ENCODE measurements at places on chromosomes 12 and 14.

GRCh38 chr12:44696542-44696941, 179.6 kb downstream of the NELL2 start:
- DNase-seq: no peak

- DNase-seq: no peak
Observed at GRCh38 chr12:70691018-70691672, 53.9 kb upstream of the PTPRB start.

DNA sequence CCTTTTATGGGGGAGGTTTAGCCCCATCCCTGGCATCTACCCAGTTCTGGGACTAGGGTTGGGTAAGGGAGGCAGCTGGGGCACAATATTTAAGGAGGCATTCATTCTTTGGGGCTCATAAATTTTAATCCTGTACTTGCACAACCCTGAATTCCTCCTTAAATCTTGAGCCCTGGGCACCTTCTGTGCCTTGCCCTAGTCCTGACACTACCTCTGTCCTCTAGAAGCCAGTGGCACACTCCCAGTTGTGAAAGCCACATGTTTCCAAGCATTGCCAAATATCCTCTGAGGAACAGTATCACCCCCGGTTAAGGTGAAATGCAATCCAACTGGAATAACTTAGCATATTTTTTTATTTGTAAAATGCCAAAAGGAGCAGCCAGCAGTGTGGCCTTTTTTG, 36.6 kb downstream of the SLC16A7 start:
- DNase-seq: no peak

DNA sequence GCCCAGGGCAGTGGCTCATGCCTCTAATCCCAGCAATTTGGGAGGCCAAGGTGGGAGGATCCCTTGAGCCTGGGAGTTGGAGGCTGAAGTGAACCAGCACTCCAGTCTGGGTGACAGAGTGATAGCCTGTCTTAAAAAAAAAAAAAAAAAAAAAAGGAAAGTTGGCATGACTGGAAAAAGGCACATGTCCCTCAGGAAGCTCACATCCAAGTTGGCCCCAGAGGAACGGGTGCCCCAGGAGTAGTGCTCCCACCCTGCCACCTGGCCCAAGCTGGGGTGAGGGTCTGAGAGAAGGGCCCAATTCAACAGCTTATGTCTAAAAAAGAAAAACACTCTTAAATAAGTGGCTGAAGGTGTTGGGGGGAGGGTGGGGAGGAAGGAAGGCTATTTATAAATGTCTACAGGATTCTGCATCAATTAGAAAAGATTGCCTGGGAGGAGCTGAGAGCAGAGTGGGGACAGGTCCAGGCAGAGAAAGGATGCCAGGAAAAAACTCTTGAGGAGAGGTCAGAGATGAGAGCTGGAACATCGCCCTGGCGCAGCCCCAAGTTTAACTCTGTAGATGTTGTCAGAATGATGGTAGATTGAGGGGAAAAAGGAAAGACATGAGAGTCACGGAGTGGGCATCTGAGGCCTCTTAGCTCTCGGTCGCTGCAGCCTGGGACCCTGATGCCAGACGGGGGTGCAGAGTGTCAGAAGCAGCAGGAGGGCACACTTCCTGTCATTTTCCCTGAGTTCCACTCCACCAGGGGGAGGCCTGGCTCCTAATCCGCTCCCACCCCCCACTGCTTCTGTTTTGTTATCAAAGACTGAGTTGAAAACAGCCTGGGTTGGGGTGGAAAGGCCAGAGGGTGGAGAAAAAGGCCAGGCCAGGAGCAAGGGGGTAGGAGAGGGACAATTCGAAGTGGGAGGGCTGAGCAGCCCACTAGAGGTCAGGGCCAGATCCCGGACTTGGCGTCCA, 7.3 kb downstream of the SPRYD3 start:
- no peak for DNase-seq

DNA sequence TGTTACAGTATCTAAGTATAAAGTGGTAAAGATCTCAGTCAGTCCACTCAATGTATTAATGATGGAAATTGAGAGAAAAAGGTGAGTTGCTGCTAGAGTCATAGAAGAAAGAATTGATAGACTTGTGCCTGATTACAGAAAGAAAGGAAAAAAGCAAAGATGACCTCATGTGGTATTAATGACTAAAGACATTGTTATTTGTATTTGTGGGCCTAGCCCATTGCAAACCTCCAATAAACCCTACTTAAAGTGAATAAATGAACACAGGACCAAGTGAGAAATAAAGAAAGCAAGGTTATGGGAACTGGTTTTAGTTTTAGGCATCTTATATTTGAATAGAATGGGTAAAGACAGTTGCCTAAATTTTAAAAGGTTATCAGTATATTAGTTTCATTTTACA, 105.5 kb downstream of the SYT1 start:
- DNase-seq: no peak

GRCh38 chr14:76767681-76768656, 6.7 kb downstream of the VASH1 start:
- DNase-seq: peak; percentile 18

DNA sequence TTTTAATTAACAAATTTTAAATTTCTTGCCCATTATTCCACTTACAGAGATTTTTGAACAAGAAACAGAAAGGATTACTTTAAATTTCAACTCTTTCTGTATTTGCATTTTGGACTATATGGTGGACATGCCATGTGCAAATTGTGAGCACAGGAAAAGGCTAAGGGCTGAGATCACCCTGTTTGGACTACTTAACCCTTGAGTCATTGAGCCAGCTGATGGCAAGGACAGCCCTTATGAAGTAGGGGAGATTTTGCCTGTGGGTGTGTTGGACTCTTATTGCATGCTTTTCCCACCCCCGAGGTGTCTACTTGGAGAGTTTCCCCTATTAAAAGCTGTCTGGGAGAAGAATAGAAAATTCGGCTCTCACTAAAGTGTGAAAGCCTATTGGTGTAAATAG, 17.2 kb downstream of the DERA start:
- DNase-seq: no peak

DNA sequence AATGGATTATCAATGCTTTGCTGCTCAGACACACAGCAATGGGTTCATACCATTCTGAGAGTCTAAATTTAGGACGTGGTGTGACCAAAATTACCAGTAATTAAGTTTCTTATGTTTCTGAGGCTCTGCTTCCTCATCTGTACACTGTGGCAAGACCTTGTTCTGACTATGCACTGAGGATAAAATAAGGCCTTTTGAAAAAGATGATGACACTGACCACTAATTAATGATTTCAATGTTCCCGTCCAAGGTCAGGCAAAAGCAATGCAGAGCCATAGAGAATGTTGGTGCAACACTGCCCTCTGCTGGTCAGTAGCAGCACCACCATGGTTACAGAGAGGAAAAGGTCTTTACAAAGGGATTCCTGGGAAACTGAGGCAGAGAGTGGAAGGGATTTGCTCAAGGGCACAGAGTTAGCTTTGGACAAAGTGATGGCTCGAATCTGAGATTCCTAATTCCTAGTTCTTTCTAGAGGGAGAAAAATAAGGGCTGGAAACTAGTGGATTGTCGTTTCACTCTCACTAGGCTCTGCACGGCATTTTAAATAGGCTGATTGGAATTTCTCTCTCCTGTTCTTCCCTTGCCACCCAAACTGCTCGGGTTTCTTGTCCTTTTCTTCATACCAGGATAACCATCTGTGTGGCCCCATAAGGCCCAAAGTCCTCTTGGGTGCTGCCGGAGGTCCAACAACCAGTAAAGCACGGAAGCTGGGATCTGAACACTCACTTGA, 22.3 kb upstream of the P2RX7 start:
- DNase-seq: peak; percentile 69

GRCh38 chr14:61387076-61387475, 65.7 kb downstream of the PRKCH start:
- no peak for DNase-seq

- no peak for DNase-seq
Observed at GRCh38 chr12:12379831-12380730, 23.2 kb downstream of the BORCS5 start.

- no peak for DNase-seq
Observed at GRCh38 chr12:2979806-2980205, 20.6 kb downstream of the TEAD4 start.

GRCh38 chr14:106294324-106294723, 767.9 kb downstream of the TMEM121 start:
- DNase-seq: no peak

DNA sequence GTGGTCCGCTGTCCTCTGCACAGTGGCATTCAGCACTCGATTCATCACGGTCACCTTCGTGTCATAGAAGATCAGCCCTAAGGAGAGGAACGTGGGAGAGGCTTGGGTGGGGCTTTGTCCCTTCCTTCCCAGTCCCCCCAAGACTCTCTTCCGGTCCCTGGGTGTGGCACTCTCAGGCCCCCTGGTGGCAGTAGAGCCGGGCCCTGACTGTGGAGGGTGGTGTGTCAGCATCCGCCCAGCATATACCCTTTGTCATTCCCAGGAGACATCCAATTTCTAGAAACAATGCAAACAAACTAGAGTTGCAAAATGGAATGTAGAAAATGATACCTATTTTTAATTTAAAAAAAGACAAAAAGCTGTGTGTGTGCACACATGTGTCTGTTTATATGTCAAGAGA, 45.0 kb downstream of the TRAFD1 start:
- DNase-seq: no peak

DNA sequence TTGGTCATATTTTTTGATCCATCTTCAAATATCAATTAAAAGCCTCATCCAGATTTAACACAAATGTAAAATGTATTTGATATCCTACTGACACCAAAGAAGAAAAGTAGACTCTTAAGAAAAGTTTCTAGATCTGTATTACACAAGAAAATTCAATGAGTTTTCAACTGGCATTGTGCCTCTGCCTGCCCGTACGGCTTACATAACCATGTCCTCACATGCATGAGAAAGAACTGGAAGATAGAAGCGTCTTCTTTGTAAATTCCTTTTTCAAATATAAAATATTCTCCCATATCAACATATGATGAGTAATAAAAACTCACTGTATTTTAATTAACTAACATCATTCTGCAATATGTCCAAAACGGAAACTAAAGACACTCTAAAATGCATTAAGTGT, 7.2 kb downstream of the ANKS1B start:
- DNase-seq: no peak

DNA sequence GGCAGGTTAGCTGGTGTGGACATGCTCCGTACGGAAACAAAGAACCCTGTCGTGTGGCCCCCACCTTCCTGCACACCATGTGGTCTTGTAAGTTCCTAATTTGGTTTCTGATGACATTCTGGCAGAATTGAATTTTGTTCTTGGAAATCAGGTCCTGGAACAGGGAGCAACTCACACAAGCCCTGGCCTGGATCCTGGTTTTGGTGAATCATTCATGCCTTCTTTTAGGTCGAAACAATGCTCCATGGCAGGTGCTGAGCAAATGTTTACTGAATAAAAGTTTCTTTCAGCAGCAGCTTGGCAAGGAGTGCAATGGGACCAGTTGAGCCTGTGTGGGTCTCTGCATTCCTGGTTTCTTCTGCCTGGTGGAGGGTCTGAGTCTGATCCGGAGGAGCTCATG, 978.4 kb downstream of the BCL11B start:
- no peak for DNase-seq

DNA sequence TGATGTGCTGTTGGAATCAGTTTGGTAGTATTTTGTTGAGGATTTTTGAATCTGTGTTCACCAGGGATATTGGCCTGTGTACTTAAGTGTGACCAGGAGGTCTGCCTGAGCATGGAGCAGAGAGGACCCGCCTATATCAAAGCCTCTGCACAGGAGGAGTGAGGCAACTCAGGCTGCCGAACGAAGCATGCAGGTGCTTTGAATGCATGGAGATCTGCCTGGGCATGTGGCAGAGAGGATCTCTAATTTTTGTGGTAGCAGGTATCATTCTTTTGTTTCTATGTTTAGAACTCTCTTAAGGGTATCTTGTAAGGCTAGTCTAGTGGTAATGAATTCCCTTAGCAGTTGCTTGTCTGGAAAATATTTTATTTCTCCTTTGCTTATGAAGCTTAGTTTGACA, 26.9 kb downstream of the RAB3IP start:
- no peak for DNase-seq

DNA sequence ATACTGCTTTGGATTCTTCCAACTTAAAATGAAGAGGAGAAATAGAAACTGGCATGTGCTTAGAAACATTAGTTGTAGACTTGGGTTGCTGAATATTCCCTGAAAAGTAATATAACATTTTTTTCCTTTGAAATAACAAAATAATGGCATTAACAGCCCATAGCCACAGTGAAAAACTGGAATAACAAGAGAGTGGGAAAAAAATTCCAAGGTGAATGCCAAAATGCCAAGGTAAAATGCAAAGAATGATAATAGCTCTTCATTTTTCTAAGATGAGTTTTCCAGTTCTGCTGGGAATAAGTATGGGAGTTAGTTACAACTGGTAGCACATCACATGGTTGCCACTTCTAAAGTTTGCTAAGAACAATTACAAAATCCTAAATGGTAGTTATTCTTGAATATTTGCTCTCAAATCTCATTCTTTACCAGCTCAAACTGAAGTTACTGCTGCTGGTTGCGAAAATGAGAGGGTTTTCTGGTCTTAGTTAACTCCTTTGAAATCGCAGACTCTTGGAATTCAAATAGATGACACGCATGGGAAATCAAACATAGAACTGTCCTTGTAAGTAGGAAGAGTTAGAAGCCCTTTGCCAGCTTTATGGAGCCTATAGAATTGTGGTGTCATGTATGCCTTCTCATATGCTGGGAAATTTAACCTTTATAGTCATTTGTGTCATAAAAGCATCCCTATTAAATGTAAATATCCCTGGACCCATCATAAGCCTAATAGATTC, 165.0 kb upstream of the DCN start:
- DNase-seq: no peak

DNA sequence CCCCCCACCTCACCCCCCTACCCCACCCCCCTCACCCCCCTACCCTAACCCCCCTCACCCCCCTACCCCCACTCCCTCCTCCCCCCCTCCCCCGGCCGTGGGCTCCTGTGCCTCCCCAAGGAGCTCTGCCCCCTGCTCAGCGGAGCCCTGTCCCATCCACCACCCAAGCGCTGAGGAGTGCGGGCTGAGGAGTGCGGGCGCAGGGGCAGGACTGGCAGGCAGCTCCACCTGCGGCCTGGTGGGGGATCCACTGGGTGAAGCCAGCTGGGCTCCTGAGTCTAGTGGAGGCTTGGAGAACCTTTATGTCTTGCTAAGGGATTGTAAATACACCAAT, 2.3 kb upstream of the JPH4 start:
- no peak for DNase-seq

GRCh38 chr14:74169906-74170305, 69.3 kb upstream of the VSX2 start:
- DNase-seq: no peak

DNA sequence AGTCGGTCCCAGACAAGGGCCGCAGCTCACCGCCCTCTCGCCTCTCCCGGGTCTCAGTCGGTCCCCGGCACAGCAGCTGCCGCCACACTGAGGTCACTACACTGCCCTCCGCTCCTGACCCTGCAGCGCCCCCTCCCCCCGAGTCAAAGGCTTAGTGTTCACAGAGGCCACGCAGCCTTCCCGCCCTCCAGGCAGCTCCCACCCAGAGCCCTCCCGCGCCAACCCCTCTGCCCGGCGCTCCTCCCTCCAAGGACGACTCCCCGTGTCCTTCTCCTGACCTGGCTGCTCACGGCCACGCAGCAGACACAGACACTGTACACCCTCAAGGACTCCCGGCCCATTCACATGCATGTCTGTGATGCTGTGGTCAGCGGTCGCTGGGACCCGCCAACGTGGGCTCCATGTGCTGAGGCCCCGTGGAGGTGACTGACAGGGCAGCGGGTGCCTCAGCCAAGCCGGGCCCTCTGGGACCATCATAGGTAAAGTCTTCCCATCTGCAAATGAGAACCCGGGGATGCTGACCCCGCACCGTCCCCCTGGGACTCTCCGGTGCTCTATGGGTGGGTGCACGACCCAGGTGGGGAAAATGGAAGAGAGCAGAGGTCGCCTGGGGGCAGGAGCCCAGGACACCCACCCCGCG, 16.3 kb upstream of the GALNT9 start:
- no peak for DNase-seq
